ENCODE measurements at places on chromosomes 2 and 18.
A peak's percentile ranks its signal among the peaks of the same experiment; 100 is the strongest.

GRCh38 chr2:239811111-239811781 is 213.9 kb downstream of the NDUFA10 start:
- no peak for DNase-seq

DNA sequence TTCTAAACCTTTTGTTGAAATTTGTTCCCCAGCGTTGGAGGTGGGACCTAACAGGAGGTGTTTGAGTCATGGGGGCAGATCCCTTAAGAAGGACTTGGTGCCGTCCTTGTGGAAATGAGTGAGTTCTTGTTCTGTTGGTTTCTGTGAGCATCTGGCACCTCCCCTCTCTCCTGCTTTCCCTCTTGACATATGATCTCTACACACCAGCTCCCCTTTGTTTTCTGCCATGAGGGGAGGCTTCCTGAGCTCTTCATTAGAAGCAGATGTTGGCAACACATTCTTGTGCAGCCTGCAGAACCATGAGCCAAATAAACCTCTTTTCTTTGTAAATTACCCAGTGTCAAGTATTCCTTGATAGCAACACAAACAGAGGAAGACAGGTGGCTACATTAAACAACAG is 23.8 kb downstream of the NABP1 start:
- no peak for DNase-seq

GRCh38 chr2:120421126-120421829 is 75.3 kb downstream of the INHBB start:
- no peak for DNase-seq

DNA sequence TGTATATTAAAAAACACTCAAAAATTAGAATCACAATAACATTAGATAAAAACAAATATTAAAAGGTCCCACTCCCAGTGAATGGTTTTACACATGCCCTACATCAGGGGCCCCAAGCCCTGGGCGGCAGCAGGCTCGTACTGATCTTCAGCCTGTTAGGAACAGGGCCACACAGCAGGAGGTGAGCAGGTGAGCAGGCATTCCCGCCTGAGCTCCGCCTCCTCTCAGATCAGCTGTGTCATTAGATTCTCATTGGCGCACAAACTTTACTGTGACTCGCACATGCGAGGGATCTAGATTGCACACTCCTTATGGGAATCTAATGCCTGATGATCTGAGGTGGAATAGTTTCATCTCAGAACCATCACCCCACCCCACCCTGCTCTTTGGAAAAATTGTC is 74.2 kb downstream of the MBD2 start:
- DNase-seq: no peak

DNA sequence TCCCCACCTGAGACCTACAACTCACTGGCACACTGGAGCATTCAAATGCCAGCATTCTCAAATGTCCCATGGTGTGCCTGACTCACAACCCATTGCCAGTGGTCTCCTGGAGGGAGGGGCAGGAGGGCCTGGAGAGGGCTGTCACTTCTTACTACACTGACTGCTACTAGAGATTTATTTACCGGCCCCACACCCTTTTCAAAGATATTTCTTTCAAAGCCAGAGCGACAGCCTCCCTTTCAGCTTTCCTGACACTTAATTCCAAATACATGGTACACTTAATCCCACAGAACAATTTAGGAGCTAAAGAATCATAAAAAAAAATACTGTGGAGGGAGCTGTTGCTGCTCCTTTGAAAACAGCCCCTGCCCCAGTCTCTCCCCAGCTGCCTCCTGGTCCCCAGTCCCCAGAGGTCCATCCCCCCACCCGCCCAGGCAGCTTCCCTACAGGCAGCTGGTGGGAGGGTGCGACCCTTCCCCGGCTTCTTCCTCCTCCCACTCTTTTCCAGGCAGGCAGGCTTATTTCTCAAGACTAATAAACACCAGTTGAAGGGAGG is 129.1 kb upstream of the SMAD2 start:
- DNase-seq: no peak

GRCh38 chr2:67574230-67574629 is 177.1 kb downstream of the ETAA1 start:
- no peak for DNase-seq

DNA sequence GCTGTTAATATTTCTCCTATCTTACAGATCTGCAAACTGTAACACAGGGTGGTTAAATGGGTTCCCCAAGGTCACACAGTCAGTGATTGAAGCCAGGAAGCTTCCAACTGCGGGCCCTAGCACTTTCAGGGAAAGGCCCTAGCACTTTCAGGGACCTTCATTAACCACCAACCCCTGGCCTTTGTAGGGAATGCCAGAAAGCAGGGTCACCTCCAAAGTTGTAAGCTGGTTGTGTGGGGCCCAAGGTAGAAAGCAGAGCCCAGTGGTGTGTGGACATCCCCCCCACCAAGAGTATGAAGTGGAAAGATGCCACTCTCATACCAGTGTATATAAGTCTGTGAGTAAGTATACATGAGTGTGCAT is 4.4 kb downstream of the DLX2 start:
- DNase-seq: no peak

DNA sequence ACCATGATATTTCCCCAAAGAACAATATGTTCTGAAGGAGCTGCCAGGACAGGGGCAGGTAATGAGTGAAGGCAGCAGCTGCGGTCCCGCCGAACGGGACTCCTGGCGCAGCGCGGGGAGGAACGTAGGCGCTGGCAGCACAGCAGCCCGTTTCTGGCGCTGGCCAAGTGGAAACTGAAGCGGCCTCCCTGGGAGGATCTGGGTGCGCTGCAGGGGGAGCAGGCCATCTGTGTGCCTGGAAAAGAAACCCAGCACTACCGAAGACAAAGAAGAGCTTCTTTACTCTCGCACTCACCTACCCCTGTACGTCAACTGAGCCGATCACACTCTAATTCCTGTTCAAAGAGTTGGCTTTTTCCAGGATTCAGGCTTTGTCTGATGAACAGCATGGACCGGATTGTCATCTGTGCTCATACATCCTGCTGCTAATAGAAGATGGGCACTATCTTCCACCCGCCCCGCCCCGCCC is 11.8 kb downstream of the G6PC2 start:
- no peak for DNase-seq

DNA sequence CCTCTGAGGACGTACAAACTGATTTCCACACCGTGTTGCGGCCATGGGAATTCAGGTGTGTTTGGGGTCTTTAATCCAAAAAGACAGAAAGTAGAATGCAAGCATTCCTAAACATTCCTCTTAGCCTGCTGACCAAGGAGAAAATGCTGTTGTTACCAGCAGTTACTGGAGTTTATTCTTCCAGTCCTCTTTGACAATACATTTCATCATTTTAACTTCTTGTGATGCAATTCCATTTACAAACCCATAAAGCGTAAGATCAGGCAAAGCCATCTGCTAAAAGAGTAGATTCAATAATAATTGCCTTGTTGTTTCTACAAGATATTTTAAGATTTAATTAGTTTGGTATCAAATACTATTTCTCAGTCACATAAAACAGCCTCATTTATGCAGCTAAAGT is 32.7 kb downstream of the SPIRE1 start:
- no peak for DNase-seq

GRCh38 chr2:207296265-207296948 is 130.7 kb upstream of the KLF7 start:
- no peak for DNase-seq

- DNase-seq: no peak
Observed at GRCh38 chr2:45984896-45985473, 312.2 kb upstream of the EPAS1 start.

- DNase-seq: no peak
Observed at GRCh38 chr2:37786854-37787253, 115.4 kb upstream of the CDC42EP3 start.

GRCh38 chr18:42936289-42936688 is 179.2 kb downstream of the RIT2 start:
- no peak for DNase-seq

DNA sequence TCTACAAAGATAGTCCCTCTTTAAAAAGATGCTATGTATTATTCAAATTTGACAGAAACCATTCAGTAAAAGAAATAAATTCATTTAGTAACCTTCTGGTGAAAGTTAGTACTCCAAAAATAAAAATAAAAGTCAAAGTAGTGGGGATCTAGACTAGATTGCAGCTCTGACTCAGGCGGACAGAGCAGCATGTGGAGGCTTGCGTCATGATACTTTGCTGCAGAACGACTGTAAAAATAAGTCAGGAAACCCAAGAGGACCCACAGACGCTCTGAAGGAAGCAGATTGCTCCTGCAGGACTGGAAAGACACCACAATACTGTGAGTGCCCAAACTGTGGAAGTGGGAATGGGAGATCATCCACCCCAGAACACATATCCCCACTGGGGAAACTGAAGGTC is 301.9 kb downstream of the RIT2 start:
- no peak for DNase-seq

- DNase-seq: no peak
Observed at GRCh38 chr2:238942726-238943300, 94.9 kb downstream of the TWIST2 start.

- DNase-seq: peak; percentile 51
Observed at GRCh38 chr2:43221124-43221762, 5.2 kb downstream of the ZFP36L2 start.

DNA sequence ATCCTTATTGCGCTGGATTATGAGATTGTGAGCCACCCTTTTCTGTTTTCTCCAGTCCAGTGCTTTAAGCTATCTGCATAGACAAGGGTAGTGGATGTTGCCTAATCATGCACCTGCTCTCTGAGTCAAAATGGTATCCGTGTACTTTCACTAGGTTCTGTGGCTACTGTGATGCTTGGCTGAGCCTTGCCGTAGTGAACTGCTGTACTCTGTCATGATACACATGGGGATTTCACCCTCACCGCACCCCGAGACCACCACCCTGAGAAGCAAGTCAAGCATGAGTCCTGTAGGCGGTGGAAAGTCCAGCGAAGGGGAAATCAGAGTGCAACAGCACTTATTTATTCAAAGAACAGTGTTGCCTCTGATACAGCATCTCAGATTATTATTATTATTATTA is 55.0 kb downstream of the ARHGAP25 start:
- no peak for DNase-seq

DNA sequence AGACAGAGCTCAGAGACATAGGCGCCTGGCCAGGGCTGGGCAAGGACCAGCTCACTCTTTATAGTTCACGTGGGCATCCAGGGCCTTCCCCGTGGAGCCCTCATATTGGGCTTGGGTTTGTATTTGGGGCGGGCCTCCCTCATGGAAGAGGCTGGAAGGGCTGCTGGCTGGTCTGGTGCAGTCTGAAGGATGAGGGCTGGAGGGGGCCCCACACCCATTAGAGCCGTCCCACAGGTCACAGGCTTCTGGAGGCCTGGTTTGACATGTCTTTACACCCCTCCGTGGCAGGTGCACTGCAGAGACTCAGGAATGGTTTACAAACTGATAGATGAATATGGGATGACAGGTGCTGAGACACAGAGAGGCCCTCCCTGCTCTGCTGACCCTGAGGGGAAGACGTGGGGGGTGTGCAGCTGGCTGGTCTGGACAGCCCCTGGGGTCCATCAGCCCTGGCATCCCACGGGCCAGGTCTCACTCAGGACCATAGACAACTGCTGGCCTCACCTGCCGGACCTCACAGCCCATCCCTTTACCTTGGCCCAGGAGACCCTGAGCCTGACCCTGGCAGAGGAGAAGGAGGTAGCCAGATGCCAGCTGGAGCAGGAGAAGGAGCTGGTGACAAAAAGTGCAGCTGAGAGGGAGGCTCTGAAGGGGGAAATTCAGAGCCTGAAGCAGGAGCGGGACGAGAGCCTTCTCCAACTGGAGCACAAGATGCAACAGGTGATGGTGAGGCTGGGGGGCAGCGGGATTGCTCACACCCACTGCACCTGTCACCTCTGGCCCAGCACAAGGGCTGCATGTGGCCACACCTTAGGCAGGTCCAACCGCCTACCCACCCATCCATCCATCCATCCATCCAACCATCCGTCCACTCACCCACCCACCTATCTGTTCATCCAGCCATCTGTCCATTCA is 43.9 kb downstream of the CROCC2 start:
- DNase-seq: no peak

GRCh38 chr2:233492751-233493150 is 73.8 kb downstream of the USP40 start:
- no peak for DNase-seq

GRCh38 chr2:209495855-209496585 is 72.2 kb downstream of the MAP2 start:
- DNase-seq: no peak

- DNase-seq: no peak
Observed at GRCh38 chr18:49650426-49650891, 88.6 kb downstream of the LIPG start.

- DNase-seq: no peak
Observed at GRCh38 chr2:162298669-162299335, 19.7 kb downstream of the IFIH1 start.

DNA sequence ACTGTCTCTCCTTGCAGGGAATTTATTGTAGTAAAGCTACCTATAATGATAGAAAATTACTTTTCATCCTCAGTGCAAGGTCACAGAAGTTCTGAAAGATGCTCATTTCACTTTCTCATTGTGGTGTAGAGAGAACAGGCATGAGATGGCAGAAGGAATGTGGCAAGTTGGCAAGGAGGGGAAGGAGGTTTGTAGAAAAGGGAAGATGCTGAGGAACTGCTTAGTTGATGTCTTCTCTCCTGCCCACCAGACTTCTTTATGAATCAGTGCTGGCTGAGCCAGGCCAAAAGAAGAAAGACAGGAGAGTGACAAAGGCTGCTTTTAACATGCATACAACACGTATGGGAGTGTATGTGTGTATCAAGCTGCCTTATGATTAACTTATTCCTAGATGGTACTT is 164.4 kb downstream of the PRPF40A start:
- no peak for DNase-seq

- DNase-seq: no peak
Observed at GRCh38 chr2:44424211-44424610, 62.5 kb downstream of the CAMKMT start.

DNA sequence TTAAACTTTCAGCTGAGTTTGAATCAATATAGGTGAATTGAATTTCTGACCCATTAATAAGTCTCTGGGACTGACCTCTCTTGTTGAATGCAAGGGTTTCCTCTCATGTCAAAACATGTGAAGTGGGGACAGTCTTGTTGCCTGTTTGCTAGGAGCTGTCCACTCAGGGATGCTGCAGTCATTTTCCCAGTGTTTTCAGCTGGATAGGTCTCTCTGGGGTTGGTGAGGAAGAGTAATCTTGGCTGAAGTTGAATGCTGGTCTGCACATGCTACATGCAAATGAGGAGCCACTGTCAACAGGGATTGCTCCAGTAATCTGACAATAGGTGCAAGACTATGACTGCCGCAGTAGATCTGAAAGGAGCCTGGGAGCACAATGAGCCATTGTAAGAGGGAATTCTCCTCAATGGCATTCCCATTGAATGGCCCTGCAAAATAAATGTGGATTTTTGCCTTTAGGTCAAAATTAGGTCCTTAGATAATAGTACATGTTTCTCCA is 34.1 kb upstream of the IL1RL1 start:
- DNase-seq: no peak

DNA sequence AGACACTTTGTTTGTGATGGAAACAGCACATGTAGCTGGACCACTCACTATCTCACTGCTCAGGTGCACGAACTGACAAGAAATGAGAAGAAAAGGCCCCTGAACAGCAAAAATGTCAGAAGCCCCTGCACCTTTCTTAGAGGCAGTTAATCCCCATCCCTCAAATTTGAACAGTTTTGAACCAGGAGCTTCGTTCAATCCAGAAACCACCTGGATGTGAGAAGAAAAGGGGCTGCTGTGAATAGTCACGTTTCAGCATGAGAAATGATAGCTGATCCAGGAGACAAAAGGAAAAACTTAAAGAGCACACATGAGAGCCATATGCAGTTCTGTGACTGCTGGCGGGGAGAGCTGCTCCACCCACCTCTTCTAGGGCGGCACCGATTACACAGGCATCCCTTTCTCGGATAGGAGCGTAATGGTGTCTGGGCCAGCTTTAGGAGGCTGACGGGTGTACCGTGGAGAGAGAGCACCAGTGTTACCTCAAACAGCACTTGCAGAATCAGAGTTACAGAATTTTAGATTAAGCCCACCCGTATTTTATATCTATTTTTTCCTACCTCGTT is 117.0 kb upstream of the EML6 start:
- DNase-seq: no peak
